ENCODE measurements at places on chromosomes 5 and 9. TPM values are rescaled to one million over a fixed set of nuclear protein-coding genes. Genes with fewer than 3 reads are reported as not detected.

The CDH9 gene
- total RNA-seq: not detected

The SPINK7 gene
- not detected for total RNA-seq

The MCTP1 gene
- total RNA-seq: 18.0 TPM

The MAP3K1 gene
- 20.1 TPM for total RNA-seq

The HAVCR2 gene
- not detected for total RNA-seq

The ARID3C gene
- total RNA-seq: not detected

The IL13 gene
- not detected for total RNA-seq

The AK8 gene
- total RNA-seq: 0.14 TPM

The ARHGEF37 gene
- total RNA-seq: 2.7 TPM

The LCN6 gene
- not detected for total RNA-seq

The ADAMTSL1 gene
- total RNA-seq: 2.8 TPM

The AGXT2 gene
- total RNA-seq: not detected

The ORM2 gene
- not detected for total RNA-seq

The SHC3 gene
- 4.1 TPM for total RNA-seq

The PRR16 gene
- total RNA-seq: 0.23 TPM

The GARIN3 gene
- total RNA-seq: not detected

The GABBR2 gene
- total RNA-seq: 0.75 TPM

The LCN10 gene
- total RNA-seq: not detected

The TPPP gene
- 0.46 TPM for total RNA-seq

The DMRT3 gene
- 1.4 TPM for total RNA-seq

The ANKRD55 gene
- total RNA-seq: not detected

The ACOT12 gene
- not detected for total RNA-seq

The CLK4 gene
- total RNA-seq: 5.1 TPM

The GDNF gene
- 0.23 TPM for total RNA-seq

The ZNF346 gene
- total RNA-seq: 14.4 TPM

The FOXD4 gene
- 0.07 TPM for total RNA-seq

The PCDHA1 gene
- not detected for total RNA-seq

The GNA14 gene
- total RNA-seq: 0.14 TPM

The ENTPD2 gene
- total RNA-seq: not detected

The FKTN gene
- 19.5 TPM for total RNA-seq

The TAF11L10 gene
- not detected for total RNA-seq

The GAS1 gene
- total RNA-seq: 1.7 TPM

The C9orf153 gene
- not detected for total RNA-seq

The ZDHHC11 gene
- 1.5 TPM for total RNA-seq

The CAMK2A gene
- not detected for total RNA-seq
